KBM-7 (cell line): ENCODE measurements at places on chromosomes 11 and 22.

GRCh38 chr11:112590764-112591163 is 330.1 kb upstream of the PLET1 start:
- DNase-seq: no peak

DNA sequence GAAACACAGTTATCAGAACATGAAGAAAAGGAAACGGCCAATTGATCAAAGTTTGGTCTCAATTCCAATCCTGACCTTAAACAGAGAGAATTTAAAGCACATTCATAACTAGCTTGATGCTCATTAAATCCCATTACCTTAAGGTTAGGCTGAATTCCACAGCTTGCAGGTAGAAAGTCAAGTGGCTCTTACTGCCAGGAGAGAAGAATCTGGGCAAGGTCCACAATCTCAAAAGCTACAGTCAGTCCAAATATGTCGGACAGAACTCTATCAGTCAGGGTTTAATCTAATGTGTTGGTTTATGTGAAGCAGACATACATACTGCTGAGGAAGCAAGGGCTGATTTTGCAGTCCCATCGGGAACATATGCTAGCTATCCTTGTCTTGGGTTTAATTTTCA is 348.8 kb downstream of the SOX6 start:
- no peak for DNase-seq

DNA sequence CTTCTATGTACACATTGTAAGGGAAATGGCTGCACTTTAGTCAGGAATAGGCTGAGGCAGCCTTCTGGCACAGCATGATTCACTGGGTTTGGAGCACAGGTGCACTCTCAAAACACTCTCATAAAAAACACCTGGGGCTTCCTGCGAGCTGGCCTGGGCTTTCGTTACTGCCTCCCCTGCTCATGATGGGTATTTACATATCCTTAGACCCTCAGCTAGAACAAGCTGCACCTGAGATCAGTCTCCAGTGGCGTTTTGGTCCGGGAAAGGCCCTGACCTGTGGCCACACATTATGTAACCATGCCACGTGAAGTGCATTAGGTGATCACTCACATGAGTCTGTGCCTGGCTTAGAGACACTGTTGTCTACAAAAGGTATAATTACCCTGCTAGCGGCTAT is 321.7 kb downstream of the TMEM135 start:
- DNase-seq: no peak

DNA sequence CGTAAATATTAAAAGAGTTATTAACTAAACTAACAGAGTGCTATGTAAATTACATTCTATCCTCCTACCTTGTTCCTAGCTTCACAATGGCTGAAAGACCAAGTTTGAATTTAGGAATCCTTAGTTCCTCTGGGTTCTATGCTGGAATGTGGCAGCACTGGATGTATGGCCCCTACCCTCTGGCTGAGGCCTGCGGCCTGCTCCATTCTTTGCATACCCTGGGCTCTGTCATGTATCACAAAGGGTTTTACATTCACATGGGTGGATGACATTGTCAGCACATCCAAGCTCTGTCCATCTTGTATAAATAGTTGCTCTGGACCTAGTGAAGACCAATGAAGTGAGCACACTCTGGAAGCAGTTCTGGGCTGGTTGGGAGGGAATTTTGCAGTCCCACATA is 54.5 kb downstream of the AASDHPPT start:
- no peak for DNase-seq
